Vagina (tissue), 2 donors: ENCODE measurements at places on chromosomes 3 and 15. TPM values are rescaled to one million over a fixed set of nuclear protein-coding genes. Genes with fewer than 3 reads are reported as not detected.

ARL6IP5 gene
- 86.9 TPM for total RNA-seq

TM4SF18 gene
- total RNA-seq = 10.1 TPM

ZMYND10 gene
- 0.74 TPM for total RNA-seq

ALPK3 gene
- total RNA-seq = 2.5 TPM

RTP1 gene
- not detected for total RNA-seq

- no peak overlapping the region for H3K27ac ChIP-seq
- no peaks in the 10 kb centered on the region for H3K4me1 ChIP-seq
- H3K4me3 ChIP-seq = no peak overlapping the region
- no peaks in the 10 kb centered on the region for H3K36me3 ChIP-seq
- no peak for DNase-seq
Observed at GRCh38 chr3:184429786-184430185, 49.9 kb downstream of the CHRD start.

DNA sequence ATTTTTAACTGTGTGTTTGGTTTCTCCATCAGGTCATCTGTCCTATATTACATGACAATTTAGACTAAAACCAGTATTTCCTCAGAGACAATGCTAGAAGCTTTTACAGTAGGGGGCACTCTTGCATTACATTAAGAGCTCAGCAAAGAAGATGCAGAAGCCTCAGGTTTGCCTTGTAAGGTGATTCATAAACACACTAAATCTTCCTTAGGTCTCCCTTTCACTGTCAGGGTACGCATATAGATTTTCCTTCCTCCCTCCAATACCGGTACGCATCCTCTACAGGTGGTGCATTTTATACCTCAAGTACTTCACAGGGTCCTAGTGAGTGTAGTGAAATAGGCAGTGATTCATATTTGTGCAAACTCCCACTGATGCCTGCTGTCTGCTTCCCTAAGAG lies 46.5 kb downstream of the CD86 start:
- DNase-seq = no peak
- H3K36me3 ChIP-seq = no peaks in the 10 kb centered on the region
- H3K4me3 ChIP-seq = no peak overlapping the region
- no peaks in the 10 kb centered on the region for H3K4me1 ChIP-seq

GRCh38 chr3:49790626-49791411 lies 4.5 kb upstream of the IP6K1 start:
- H3K27ac ChIP-seq = no peak overlapping the region
- DNase-seq = no peak
- H3K4me3 ChIP-seq = no peak overlapping the region
- H3K27me3 ChIP-seq = no peaks in the 10 kb centered on the region

DNA sequence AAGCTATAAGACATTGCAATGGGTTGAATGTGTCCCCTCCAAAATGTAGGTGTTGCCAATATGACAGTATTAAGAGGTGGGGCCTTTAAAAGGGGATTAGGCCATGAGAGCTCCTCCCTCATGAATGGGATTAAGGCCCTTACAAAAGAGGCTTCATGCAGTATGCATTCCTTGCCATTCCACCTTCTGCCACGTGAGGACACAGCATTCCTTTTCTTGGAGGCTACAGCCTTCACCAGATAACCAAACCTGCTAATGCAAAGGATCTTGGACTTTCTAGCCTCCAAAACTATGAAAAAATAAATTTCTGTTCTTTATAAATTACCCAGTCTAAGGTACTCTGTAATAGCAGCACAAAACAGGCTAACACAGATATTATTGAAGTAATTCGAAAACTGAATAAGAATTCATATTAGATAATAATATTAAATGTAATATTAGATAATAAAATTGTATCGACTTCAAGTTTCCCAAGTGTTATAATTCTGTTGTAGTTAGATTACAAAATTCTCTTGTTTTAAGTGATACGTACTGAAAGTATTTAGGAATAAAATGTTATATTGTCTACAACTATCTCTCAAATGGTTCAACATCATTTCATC lies 29.4 kb upstream of the ATP8B4 start:
- no peak for DNase-seq
- no peaks in the 10 kb centered on the region for H3K36me3 ChIP-seq
- no peak overlapping the region for H3K4me3 ChIP-seq
- no peaks in the 10 kb centered on the region for H3K27me3 ChIP-seq
- H3K27ac ChIP-seq = no peak overlapping the region

DNA sequence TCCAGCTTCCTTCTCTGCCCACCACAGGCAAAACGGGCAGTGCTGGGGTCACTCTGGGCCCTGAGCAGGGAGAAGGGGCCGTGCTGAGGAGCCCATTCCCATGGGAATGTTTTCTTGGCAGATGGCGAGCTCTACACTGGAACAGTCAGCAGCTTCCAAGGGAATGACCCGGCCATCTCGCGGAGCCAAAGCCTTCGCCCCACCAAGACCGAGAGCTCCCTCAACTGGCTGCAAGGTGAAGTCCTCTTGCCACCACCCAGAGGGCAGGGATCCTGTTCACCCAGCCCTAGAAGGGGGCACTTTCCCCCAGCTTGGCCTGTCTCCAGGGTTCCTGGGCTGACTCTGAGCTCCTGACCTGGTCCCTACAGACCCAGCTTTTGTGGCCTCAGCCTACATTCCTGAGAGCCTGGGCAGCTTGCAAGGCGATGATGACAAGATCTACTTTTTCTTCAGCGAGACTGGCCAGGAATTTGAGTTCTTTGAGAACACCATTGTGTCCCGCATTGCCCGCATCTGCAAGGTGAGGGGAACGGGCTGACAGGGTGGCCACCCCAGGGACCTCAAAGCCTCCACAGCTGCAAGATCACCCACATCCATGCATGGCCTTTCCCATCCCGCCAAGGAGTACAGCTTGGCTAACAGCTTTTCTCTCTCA lies 12.4 kb downstream of the CIB1 start:
- H3K4me3 ChIP-seq = no peak overlapping the region
- no peak for DNase-seq
- H3K36me3 ChIP-seq = peaks cover 41% of the 10 kb centered on the region
- peaks cover 20% of the 10 kb centered on the region for H3K4me1 ChIP-seq

- DNase-seq = no peak
- no peak overlapping the region for H3K4me3 ChIP-seq
Observed at GRCh38 chr3:16723978-16724377, 118.8 kb upstream of the DAZL start.

GRCh38 chr15:54033869-54034458 lies 55.7 kb downstream of the UNC13C start:
- no peak overlapping the region for H3K4me3 ChIP-seq
- no peak for DNase-seq
- no peaks in the 10 kb centered on the region for H3K27me3 ChIP-seq

- H3K36me3 ChIP-seq = no peaks in the 10 kb centered on the region
- peaks cover 10% of the 10 kb centered on the region for H3K4me1 ChIP-seq
- no peak overlapping the region for H3K4me3 ChIP-seq
- H3K27me3 ChIP-seq = no peaks in the 10 kb centered on the region
Observed at GRCh38 chr15:57094321-57095257, 176.1 kb downstream of the TCF12 start.
